Stimulated activated CD8-positive, alpha-beta memory T cell treated with anti-CD3 and anti-CD28 coated beads, Interleukin-15, amount 100 ng/mL, for 24 hours (primary cell): ENCODE measurements at places on chromosomes 3 and 15.

DNA sequence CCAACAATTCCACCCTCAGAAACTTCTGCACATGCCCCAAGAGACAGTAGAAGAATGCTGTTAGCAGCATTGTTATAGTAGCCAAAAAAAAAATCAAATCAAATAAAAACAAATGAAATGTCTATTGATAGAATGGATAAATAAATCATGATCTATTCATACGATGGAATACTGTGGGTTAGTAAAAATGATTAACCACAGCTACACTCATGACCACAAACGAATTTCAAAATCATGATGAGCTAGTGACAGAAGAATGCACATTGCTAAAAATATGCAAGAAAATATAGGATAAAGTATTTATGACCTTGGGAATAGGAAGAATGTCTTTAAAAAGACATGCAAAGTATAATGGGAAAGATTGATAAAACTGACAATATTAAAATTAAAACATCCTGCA is 57.5 kb upstream of the ACAN start:
- DNase-seq: no peak

DNA sequence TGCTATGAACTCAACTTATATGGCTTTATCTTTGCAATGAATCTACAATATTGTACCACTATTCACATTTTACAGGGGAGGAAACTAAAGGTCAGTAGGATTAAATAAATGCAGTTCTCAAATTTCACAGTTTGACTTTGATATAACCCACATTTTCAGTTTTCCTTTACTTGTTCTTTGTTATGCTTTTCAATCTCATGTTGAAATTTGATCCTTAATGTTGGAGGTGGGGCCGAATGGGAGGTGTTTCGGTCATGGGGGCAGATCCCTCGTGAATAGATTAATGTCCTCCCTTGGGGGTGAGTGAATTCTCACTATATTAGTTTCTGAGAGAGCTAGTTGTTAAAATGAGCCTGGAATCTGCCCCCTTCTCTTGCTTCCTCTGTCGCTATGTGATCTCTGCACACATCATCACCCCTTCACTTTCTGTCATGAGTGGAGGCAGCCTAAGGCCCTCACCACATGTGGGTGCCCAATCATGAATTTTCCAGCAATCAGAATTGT is 44.7 kb downstream of the CD200 start:
- DNase-seq: no peak

DNA sequence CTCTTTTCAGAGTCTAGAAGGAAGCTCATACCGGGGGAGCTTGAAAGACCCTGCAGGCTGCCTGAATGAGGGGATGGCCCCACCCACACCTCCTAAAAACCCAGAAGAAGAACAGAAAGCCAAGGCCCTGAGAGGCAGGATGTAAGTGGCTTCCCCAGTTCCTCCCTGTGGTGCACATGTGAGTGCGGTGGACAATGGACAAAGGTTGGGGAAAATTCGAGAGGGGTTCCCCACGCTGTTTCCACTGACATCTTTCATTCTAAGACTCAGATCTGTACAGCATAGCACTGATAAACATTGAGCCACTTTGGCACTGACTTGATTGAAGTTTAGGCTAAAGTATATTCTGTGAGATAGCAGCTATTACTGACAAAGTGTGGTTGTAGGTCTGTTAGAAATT is 79.5 kb upstream of the UMPS start:
- DNase-seq: no peak

DNA sequence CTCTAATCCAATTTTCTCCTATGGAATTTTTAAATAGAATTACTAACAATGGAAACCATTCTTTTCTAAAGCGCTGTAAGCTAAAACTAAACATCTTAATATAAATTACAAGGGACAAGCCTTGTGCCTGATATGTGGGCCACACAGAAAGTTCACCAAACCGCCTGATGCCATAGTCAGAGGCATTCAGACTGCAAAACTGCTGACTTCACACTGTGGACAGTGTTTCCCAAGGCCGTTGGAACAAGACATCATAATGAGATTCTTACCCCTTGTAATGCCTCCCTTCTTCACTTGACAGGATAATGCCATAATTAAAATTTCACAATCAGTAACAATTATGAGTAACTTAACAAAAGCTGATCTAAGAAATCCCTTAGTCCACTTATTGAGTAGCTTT is 14.9 kb downstream of the SH3GL3 start:
- no peak for DNase-seq
